Activated CD4-positive, CD25-positive, alpha-beta regulatory T cell treated with anti-CD3 and anti-CD28 coated beads, Interleukin-2, amount 50 U/mL, for 16 hours (primary cell): ENCODE measurements at places on chromosomes 4 and X.

GRCh38 chr4:155734065-155734464 lies 24.8 kb upstream of the GUCY1B1 start:
- no peak for DNase-seq

DNA sequence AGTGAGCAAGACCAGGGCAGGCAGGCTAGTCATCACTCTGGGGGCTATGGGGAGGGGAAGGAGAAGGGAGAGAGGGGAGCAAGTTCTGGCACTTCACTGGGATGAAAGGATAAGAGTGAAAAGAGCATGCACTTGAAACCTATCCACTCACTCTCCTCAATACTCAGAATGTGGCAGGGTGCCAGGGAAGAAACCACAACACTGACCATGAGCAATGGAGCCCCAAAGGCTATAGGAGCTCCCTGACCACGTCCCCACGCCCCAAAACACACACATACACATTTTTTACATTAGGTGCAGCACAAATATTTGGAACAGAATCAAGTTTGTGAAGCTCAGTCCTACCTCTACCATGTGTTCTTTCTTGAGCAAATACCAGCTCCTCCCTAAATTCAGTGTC lies 132.2 kb downstream of the IDS start:
- no peak for DNase-seq

- DNase-seq: no peak
These were observed 157.9 kb downstream of the AMELX start for GRCh38 chrX:11451151-11451550.

DNA sequence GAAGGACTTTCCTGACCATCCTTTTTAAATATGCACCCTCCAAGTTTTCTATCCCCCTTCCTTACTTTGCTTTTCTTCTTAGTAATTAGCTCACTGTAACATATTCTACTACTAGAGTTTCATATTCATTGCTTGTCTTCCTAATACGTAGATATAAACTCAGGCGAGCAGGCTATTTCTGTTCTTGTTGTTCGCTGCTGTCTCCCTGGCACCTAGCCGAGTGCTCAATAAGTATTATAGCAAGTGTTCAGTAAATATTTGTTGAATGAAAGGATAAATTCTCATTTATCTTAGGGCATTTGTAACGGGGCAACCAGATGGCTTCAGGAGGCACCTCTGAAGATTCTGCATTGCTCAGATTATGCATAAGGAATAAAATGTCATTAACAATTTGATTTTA lies 6.8 kb upstream of the RHOH start:
- no peak for DNase-seq

DNA sequence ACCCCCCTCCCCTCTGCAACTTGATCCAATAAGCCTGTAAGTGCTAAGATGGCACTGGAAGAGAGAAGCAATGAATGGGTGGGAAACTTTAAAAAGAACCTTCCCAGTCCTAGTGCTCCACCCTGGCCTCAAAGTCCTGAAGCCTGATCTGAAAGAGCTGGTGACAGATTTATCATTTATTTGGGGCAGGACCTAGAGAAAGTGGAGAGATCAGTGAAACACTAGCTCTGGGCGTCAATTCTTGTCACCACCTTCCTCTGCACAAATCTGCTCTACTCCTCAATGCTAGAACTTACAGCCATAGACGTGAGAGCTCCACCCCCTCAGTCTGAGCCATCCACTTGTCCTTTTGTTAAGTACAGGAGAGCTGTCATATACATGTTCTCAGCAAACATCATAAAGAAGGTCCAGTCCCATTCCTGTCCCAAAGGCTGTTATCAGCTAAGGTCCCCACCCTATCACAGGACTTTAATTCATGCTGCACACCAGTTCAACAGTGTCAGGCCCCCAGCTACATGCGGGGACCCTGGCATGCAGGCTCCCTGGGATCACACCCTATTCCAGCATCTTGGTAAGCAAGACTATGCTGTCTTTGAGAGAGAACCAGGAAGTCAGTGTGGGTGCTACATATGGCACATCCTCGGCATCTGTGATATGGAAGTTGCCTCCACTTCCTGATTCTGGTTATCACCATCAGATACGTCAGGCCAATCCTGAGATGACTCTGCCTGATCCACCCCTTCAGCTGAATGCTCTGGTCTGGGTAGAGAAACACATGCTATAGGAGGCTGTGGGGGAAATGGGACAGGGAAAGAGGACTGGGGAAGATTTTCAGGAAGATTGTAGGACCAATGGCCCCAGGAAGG lies 2.3 kb downstream of the P2RY4 start:
- DNase-seq: no peak

- no peak for DNase-seq
These were observed 127.9 kb downstream of the PABPC4L start for GRCh38 chr4:134073711-134074110.

- DNase-seq: no peak
These were observed 32.9 kb upstream of the PAGE5 start for GRCh38 chrX:55187281-55187680.

GRCh38 chr4:164802301-164802901 lies 48.5 kb downstream of the SMIM31 start:
- DNase-seq: no peak

- no peak for DNase-seq
These were observed 3.4 kb upstream of the IGBP1 start for GRCh38 chrX:70129816-70130215.

GRCh38 chr4:28868841-28869240 lies 1851.3 kb upstream of the PCDH7 start:
- DNase-seq: no peak

GRCh38 chr4:23022032-23022431 lies 329.3 kb downstream of the GBA3 start:
- no peak for DNase-seq

- no peak for DNase-seq
These were observed 3.5 kb upstream of the SAP30 start for GRCh38 chr4:173367285-173367684.

GRCh38 chr4:139919004-139919403 lies 235.0 kb downstream of the MAML3 start:
- no peak for DNase-seq

GRCh38 chr4:125104616-125105015 lies 210.1 kb upstream of the FAT4 start:
- DNase-seq: no peak

GRCh38 chr4:154869301-154869700 lies 88.2 kb downstream of the RBM46 start:
- DNase-seq: no peak

GRCh38 chr4:113760094-113760794 lies 1.3 kb downstream of the CAMK2D start:
- DNase-seq: no peak

- DNase-seq: no peak
These were observed 15.0 kb downstream of the SRPX2 start for GRCh38 chrX:100658941-100659381.

DNA sequence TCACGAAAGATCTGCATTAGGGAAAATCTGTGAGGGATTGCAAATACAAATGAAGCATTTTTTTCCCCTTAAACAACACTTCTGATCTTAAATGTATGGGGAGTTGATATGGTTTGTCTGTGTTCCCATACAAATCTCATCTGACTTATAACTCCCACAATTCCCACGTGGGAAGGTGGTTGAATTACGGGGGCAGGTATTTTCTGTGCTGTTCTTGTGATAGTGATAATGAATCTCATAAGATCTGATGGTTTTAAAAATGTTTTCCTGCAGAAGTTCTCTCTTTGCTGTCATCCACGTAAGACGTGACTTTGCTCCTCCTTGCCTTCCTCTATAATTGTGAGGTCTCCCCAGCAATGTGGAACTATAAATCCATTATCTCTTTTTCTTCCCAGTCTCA lies 107.4 kb upstream of the KCNIP4 start:
- no peak for DNase-seq

DNA sequence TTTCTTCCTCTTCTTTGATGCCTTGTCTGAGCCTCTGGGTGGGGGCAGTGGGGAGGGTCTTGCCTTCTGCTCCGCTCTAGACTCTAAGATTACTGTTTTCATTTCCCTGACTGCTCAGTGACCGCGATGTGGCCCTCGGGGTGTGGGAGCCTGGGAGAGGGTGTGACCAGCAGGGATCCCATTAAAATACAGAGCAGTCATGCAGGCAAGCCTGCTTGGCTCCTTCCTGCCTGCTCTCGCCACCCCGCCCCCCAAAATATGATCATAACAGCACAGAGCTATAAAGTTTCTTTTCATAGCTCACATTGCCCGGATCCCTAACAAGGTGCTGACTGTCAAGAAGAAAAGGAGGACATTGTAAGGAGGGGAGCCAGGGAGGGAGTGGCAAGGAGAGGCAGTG lies 332.9 kb downstream of the RAB28 start:
- DNase-seq: no peak

DNA sequence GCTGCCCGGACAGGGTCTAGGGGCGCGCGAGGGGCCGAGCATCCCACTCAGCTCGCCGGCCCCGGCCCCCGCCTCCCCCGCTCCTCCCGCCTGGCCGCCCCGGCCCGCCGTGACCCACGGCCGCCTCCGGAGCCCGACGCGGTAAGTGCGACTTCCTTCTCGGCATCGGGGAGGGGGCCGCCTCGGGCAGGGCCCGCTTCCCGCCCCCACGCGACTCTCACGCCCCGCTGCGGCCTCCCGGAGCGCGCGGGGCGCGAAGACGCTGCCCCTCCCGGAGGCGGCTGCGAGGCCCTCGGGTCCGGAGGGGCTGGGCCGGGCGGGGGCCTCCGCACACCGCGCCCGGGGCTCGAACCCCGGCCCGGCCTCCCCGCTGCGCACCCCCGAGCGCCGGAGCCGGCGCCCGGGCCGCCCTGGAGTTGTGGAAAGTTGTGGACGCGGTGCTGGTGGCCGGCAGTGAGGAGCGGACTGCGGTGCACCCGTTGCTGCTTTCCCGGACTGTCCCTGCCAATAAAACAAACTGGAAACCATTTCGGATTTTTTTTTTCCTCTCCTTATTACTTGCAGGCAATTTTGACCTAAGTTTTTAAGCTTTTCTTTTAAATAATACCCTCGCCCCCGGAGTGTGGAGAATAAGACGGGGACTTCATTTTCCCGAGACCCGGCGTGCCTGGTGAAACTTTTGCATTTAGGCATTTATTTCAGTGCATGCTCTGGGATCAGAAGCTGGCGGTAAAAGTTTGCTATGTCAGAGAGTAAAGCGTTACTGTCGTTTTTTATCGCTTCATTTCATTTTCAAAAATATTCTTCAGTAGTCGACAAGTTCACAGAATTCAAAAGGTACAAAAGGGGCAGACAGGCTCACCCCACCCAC lies 13.0 kb upstream of the TMEM156 start:
- DNase-seq: no peak

DNA sequence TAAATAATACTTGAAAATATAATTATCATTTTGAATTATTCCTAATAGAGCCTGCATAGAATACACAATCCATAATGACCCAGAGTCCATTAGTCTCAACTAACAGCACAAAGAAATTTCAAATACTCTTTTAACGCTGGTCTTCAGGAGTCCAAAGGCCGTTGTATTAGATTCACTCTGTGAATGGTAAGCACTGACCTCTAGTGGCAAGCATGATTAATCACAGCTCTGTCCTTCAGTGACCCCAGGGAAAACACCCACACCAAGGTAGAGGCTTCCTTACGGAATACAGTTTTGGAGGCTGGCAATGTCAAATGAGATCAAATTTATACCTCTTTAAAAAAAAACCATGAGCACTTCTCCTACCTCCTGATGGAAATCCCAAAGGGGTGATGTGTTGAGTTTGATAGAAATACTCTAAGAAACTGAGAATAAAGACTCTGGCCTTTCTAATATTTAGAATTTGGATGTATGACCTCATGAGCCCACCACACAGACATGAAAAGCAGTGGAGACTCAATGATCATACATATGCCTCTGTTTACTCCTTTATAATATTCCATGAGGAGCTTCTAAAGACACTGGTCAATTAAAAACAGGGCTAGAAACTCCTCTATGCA lies 147.2 kb upstream of the DKK2 start:
- no peak for DNase-seq

DNA sequence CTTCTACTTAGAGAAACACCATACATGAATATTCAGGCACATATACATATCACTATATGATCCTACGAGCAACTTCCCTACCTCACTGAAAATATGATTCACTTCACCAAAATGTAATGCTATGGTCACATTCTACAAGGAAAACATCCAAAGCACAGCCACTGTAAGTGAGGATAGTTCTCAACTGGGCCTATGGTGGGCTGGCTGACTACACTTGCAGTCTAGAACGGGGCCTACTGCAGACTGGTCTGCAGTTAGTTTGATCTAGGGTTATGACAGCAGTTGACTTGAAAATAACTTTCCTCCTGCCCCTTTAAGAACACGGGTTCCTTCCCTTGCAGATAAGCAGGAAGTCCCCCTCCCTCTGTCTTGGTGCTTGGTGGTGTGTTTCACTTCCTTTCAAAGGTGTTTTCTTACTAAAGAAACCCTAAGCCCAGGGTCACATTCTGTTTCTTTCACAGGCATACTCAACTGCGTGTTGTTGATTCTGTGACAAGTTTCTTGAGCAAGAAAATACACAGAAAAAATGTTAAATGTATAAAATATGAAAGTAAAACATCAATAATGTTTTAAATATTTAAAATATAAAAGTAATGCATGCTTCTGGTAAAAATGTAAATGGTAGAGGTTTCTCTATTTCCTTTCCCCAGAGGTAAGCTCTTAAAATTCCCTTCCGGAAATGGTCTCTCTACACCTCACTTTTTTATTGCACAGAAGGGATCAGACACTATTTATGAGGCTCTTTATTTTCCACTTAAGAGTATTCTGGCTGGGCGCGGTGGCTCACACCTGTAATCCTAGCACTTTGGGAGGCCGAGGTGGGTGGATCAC lies 18.0 kb upstream of the TMSB4X start:
- DNase-seq: peak; percentile 47

DNA sequence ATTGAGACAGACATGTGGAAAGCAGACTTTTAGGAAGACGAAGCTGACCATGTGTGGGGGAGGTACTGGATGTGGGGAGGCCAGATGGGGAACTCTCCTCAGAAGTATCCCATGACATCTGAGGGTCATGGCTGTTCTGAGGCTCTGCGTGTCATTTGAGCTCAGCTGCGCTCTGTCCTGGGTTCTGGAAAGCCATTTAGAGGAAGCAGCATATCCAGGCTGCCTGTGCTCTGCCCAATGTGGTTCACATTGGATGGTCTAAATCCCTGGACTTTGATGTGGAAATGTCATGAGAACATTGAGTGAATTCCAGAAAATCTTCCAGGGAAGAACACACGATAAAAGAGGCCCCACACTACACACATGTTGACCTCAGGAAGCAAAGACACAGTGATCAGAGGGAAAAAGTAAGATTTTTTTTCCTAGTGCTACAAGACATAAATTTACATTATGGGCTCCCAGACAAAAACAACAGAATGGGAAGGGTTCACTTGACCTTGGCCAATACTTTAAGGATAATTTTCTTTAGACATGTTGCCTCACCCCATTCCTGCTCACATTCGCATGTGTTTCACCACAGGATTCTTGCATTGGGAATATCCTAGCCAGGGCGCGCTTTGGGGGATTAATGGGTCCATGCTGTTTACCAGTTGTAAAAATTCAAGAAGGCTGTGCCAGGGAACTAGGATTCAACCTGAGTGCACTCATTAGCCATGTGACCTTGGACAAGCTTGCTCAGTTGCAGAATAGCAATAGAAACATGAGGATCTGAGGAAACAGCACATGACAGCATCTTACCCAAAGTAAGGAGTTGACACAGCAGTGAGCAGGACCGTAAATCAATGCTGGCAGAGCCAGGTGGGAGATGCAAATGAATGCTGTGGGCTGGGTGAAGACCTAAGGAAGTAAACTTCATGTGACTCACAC lies 73.2 kb upstream of the C1QTNF7 start:
- DNase-seq: no peak

GRCh38 chr4:37397505-37397904 lies 153.0 kb downstream of the NWD2 start:
- no peak for DNase-seq

- DNase-seq: peak; percentile 0
These were observed at the start of gene ABCG2 for GRCh38 chr4:88158489-88159228. Gene ABCG2, minus strand, starts transcription at chr4:88158639. Its CDS starts 18,644 bp downstream, at chr4:88139995.
